HuH-7 (cell line): ENCODE measurements at places on chromosomes 16 and 17.

DNA sequence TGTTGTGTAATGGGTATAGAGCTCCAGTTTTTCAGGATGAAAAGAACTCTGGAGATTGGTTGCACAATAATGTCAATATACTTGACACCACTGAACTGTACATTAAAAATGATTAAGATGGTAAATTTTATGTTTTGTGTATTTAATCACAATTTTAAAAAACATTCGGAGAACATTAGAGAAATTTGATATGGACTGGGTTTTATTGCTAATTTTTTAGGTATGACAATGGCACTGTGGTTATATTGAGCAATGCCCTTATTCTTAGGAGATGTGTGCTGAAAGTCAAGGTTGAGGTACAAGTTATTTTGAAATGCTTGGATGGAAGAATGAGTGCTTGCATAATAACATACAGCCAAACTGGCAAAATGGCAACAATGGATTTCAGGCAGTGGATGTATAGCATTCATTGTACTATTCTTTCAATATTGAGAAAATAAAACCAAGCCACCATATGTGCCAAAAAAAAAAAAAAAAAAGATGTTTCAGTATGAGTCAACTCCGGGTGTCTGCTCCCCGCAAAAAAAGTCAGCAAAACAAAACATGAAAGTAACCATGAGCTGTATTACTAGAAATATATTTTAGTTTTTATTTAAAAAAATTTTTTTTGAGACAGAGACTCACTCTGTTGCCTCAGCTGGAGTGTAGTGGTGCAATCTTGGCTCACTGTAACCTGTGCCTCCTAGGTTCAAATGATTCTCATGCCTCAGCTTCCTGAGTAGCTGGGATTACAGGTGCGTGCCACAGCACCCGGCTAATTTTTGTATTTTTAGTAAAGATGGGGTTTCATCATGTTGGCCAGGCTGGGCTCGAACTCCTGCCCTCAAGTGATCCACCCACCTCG, 19.8 kb downstream of the HOXB1 start:
- DNase-seq: no peak

DNA sequence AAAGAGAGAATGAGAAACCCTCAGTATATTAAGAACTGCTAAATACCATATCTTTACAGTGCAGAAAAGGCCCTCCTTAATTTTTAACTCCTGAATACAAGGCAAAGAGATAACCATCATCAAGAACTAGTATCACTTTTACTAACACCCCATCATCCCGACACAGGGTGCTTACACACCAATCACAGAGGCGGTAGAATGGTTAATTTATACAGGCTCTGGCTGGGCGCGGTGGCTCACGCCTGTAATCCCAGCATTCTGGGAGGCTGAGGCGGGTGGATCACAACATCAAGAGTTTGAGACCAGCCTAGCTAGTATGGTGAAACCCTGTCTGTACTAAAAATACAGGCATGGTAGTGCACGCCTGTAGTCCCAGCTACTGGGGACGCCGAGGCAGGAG, 4.2 kb downstream of the PSMD12 start:
- no peak for DNase-seq

DNA sequence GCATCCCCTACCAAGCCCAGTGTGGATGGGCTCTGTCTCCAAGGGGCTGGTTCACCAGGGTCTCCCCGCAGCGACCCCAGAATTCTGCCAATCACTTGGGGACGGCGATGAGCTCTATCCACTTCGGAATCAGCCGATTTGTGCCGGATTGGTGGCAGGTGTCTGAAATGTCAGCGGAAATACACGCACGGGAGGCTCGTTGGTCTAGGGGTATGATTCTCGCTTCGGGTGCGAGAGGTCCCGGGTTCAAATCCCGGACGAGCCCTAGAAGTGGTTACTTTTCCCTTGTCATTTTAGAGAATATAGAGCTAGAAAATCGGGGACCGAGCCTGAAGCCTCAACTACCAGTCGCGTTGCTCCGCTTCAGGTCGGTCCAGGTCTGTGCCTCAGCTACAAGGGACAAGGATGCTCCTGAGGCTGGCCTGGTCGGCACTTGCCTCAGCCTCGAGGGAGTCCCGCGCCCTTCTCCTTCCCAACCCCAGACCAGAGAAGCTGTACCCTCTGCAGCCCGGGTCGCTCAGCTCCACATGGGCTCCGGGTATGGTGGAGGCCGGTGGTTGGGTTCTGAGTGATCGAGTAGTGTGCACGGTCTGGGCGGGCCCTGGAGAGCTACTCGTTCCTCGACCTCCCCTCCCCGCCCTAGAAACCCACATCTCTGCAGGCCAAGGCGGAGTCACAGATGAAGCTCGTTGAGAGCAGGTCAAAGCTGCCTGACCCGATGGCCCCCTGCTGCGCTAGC, 16.0 kb upstream of the OR1F1 start:
- peak; percentile 49 for DNase-seq

DNA sequence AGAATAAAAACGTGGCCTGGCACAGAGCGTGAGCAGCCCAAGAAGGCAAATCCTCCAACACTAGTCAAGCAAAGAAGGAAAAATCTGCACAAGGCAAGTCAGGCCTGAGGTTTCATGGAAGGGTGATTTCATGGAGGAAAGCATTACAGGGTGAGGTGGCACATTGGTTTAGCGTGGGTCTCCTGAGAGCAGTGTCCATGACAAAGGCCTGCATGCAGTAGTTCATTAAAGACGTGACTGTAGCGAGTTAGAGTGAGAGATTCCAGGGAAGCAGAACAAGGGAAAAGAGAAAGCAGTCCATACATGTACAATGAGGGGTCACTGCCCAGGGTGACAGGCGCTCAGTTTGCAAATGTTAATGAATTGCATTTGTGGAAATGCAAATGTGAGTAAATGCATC, 285.0 kb upstream of the ERCC4 start:
- DNase-seq: no peak

DNA sequence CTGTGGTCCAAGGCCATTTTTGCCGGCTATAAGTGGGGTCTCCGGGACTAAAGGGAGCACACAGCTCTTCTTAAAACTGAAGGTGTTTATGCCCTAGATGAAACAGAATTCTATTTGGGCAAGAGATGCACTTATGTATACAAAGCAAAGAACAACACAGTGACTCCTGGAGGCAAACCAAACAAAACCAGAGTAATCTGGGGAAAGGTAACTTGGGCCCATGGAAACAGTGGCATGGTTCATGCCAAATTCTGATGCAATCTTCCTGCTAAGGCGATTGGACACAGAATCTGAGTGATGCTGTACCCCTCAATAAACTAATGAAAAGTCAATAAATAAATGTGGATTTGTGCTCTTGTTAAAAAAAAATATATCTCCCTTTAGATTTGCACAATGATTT, 20.2 kb upstream of the SHISA9 start:
- no peak for DNase-seq

DNA sequence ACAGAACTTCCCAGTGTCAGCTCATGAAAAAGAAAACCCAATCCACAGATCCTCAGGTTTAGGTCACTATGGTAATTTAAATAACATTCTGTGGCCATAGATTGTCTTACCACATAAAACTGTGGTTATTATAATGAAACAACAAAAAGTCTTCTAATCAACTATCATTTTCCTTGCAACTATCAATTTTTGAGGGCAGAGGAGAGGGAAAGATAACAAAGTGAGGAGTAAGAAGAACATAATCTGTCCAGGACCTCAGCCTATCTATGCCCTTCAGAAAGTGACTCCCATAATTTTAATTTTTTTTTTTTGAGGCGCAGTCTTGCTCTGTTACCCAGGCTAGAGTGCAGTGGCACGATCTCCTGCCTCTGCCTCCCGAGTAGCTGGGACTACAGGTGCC, 4.0 kb upstream of the GGNBP2 start:
- DNase-seq: no peak

DNA sequence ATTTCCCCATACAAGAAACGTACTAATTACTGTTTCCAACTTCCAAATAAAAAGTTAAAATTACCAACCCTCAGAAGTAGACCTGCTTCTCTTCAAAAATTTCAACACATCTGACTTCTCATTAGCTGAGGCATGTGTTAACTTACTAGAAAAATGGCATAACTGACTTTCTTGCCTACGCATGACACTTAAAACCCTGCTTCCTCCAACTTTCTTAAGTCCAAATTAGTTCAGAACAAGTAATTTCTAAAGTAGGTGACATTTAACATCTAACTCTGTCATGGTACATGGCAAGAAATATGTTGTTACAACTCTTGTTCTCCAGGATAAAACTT, 6.7 kb downstream of the USP7 start:
- no peak for DNase-seq

- DNase-seq: no peak
Observed at GRCh38 chr17:18981335-18981641, 23.3 kb downstream of the FAM83G start.

DNA sequence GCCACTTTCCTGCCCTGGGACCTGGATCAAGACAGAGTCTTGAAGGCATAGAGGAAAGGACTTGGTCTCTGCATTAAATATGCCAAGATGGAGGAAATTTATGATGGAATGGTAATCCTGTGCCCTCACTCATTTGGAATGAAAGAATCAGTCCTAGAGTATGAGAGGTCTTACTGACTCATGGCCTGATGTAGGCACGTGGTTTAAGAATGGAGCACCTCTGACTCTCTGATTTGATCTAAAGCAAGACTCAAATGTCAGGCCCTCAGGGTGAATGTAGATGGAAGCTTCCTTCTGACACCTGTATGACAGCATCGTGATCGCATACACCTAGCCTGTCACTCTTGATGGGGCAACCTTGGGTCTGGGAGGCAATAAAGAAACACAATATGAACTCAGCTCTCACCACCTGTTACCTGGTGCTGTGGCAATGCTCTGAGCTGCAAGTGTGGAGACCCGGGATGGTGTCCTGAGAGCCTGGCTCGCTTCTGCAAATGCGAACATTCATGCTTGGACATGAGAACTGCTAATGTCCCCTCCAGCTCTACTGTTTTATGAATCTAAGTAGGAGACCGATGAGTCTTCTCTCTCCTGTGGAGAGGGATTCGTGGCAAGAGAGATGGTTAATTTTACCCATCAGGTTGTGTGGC, 229.9 kb downstream of the ABCC12 start:
- no peak for DNase-seq

DNA sequence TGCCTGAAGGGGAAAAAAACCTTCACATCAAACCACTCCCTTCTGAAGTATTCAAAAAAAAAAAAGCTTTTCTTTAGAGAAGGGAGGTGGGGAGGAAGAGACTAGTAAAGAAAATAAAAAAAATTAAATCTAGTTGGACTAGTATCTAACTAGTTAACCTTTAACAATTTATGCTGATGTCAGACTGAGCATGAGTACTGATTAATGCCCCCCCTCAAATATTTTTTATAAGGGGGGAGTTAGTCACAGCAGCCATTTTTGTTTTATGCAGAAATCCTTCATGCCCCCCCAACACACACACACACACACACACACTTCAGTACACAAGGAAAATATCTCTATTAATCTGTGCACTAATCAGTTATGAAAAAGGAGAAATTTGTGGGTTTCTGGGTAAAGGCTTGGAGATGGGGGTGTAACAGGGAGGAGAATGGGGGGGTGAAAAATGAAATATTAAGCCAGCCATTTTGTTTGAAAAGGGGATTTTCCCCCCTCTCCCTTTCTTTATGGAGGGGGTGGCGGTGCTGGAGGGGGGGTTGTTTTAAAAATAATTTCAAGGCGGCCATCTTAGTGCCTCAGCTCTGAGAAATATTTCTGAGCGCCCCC, 4.7 kb upstream of the CHD3 start:
- no peak for DNase-seq
